ENCODE measurements at places on chromosomes 1 and 21.

DNA sequence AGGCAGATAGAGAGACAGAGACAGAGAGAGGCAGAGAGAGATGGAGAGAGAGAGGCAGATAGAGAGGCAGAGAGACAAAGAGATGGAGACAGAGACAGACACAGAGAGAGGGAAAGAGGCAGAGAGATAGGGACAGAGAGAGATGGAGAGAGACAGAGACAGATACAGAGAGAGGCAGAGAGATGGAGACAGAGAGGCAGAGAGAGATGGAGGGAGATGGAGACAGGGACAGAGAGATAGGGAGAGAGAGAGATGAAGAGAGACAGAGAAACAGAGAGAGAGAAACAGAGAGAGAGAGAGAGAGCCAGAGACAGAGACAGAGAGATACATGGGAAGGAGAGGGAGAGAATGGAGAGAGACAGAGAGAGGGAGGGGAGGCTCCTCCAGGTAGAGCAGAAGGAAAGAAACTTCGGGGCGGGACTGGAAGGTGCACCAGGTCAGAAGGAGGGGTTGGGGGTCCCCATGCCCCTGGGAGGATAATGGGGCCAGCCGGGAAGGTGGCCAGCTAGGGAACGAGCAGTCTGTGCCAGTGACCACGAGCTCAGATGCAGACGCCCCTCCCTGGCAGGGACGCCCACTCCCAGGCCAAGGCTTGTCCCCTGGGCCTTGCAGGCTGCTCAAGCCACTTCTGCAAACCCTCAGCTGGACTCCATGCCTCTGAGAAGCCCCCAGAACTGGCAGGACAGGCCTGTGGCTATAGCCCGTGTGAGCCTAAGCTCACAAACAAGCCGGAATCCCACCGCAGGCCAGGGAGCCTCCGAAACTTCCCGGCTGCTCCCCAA lies 3.3 kb downstream of the FNDC10 start:
- DNase-seq, result no peak

DNA sequence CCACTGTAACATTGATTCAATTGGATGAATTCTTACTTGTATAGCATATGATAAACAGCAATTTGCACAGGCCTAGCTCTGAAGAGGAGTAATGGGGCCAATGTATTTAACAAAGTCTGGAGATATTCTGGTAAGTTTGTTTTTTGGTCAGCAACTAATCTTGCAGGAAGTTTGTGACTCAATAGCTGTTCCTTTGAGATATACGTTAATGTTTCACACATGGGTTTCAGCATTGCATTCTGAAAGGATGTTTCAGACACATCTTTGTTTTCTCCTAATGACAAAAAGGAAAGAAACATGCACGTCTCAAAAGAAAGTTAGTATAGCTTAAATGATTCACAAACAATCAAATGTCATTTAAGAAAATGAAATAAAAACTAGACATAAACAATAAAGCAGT lies 49.0 kb downstream of the LTN1 start:
- DNase-seq, result no peak

GRCh38 chr1:35499231-35499630 lies 58.0 kb downstream of the KIAA0319L start:
- DNase-seq, result no peak

DNA sequence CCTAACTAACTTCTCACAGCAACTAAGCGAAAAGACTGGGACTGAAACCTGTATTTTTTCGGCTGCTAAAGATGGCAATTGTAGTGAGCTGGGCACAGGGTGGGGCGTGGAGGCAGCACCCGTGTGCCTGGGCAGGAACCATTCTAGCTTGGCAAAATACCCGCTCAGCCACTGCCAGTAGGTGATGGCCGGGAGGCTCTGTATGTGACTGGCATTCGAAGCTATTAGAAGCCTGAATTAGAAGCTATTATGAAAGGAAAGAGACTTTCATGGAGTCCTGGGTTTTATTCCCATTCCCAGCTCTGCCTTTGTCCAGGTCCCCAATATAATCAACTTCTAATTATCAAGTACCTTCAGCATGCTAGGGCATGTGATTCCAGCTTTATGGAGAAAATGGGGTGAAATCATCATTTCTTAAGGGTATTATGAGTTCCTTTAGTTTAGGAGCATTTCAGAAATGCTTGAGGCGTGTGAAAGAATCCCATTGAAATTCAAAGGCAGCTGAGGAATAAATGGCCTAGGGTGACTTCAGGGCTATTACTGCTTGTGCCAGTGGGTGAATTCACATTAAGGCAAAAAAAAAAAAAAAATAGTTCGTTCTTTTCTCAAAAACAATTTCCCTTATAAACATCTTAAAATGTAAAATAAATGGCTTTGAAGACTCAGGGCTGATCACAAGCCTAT lies 125.6 kb downstream of the KCNN3 start:
- no peak for DNase-seq

GRCh38 chr1:61375082-61375880 lies 292.9 kb downstream of the NFIA start:
- no peak for DNase-seq

GRCh38 chr1:20691872-20692271 lies 25.9 kb downstream of the KIF17 start:
- no peak for DNase-seq

- DNase-seq, result peak; percentile 92
Observed at GRCh38 chr1:82507011-82507410, 706.3 kb downstream of the ADGRL2 start.

GRCh38 chr1:110603058-110603457 lies 3.1 kb downstream of the KCNA2 start:
- no peak for DNase-seq

DNA sequence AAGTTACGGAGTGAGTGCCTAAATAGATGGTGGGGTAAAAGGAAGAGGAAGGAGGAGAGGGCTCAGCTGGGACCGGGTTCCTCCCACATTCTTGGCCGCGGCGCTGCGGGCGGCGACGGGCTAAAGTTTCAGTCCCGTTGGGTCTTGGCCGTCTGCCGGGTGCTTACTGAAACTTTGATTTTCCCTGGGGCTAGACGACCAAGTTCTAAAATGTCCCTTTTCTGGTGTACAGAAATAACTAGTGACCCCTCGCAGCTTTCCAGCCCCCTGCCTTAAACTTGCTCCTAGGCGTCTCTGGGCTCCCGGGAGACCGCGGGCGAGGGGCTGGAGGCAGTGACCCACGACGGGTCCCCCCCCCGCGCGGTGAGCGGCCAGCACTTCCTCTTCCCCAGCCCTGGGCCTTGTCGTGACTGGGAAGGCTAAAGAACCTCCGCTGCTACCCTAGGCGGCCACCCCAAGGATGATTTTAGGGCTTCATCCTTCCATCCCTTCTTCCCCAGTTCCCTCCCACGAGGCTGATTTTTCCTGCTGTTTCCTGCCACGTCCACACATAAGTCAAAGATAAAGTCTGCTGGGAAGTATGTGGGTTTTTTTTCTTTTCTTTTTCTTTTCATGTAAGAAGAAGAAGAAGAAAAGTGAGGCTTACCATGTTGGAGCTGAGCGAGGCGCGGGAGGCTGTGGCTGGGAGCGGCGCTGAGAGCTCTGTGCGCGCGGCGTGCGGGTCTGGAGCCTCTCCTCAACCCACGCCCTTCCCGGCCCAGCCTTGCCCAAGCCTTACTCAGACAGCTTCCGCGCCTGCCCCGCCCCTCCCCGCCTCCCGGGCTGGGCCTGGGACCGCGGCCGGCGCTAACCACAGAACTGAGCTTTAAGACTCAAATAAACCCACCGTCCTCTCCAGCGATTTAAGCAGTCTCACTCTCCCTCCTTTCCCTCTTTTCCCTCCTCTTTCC lies at the start of gene S100A11:
S100A11 (minus strand) TSS at position 738 of the 950 bp plus-strand sequence; CDS start at position 649, 89 bp downstream.
- DNase-seq, result peak; percentile 94

DNA sequence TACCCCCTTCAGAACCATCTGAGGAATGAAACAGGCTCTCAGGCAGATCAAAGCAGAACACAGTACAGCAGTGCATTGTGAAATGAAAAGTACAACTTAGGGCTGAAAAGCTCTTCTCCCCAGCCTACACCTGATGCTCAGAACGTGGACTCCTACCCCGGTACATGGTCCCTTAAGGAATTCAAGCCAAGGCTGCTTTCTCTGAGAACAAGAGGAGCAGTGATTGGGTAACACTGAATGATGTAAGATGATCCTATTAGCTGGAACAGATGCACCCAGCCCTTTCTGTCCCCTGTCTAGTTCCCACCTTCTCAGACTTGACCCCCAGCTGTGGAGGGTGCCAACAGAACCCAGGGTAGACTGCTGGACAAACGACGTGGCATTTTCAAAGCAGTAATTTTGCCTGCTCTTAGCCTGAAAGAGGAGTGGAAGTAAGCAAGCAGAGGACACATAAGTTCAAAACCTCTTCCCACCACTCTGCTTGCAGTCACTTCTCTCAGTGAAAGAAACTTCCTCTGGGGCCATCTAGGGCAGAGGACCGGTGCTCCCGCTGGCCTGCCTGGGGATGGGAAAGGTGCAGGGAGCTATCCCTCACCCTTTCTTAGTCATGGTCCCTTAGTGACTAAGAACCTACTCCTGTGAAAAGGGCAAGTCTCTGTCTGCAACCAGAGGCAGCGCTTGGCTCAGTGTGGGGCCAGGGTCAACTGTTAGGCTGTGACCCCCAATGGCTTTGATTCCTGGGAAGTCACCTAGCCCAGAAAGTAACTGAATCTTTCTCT lies 72.7 kb downstream of the TRABD2B start:
- DNase-seq, result no peak

DNA sequence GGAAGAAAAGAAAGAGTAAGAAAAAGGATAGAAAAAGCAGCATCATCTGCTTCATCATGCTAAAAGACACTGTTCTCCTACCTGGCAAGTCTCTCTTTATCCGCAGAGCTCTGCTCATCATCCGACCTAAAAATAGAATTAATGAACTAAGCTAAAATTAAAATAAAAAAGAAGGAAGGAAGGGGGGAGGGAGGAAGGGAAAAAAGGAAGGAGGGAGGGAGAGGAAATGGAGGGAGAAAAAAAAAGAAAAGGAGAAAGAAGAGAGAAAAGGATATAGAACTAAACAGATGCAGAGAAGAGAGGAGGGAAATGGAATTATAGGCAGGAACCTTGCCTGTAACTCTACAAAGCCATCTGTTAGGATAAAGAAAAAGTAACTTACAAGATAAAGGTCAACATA lies 34.1 kb downstream of the ARNT start:
- no peak for DNase-seq

DNA sequence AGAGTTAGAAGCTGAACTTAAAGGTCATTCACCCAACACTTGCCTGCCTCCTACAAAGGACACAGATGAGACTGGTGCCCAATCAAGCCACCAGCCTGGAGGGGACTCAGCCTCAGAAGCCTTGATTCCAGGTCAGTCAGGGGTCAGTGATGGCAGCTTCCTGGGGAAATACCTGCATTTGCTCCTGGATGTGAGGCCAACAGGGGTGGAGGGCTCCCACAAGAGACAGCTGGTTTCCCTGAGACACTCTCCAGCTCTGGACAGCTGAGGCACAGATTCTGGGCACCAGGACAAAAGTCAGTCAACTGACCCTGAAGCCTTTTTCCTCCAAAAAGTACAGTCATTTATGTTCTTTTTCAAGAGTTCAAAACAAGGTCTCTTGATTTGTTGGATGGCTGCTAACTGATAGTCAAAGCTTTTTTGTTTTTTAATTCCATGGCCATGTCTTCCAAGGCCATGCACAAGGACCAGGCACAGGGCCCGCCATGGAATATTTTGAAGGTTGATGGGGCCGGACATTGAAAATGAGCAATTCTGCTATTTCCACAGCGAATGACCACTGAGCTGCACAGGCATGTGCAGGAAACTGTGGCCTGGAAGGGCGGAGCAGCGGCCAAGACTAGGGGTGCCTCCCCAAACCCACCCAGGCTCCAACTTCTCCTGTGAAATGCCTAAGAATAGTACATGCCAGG lies 1.8 kb downstream of the C2CD2 start:
- no peak for DNase-seq

- no peak for DNase-seq
Observed at GRCh38 chr1:53605181-53605580, 133.8 kb downstream of the GLIS1 start.

GRCh38 chr1:235885655-235886262 lies 19.1 kb upstream of the LYST start:
- no peak for DNase-seq

DNA sequence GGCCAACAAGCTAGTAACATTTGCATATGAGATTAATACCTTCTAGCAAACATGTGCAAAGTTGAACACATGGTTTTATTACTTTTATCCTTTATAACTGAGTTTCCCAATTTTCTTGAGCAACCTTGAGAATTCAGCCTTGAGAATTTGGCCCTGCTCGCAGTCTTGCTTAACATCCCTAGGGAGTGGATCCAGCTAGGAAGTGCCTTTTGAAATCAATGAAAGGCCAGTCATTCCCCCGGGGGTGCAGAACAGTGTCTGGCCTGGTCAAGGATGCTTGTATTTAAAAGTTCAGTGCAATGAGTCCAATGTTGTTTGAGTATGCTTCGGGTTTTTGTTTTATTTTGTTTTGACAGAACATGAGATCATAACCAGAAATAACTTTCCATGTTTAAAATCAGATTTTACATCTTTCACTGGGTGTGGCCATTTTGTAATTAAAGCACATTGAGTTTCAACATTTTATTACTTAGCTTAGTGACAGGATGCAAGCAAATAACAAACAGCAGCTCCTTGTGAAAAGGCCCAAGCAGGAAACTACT lies 16.7 kb downstream of the PALMD start:
- DNase-seq, result peak; percentile 62

DNA sequence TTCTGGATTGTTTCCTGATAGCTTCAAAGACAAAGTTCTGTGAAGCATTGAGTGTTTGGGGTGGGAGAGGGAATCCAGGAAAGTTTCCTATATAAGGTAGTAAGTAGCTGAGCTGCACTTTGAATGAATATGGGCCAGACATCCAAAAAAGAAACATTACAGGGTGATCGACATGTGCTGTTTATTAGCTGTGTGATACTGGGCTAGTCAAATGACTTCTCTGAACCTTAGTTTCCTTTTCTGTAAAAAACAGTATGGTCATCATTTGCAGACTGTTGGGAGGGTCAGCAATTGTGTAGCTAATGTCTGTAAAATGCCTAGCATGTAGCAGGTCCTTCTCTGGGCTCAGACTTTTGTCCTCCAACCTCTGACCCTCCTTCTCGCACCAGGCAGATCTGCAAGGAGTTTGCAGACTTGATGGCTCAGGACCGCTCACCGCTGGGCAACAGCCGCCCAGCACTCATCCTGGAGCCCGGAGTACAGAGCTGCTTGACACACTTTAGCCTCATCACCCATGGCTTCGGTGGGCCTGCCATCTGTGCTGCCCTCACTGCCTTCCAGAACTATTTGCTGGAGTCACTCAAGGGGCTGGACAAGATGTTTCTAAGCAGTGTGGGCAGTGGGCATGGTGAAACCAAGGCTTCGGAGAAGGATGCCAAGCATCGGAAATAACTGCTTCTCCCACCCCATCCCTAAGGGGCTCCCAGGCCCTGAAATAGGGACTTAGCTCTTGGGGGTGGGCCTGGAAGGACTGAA lies 21.1 kb downstream of the TFAP2E start:
- no peak for DNase-seq

GRCh38 chr1:202210385-202210784 lies 16.8 kb downstream of the LGR6 start:
- no peak for DNase-seq
